ENCODE measurements at places on chromosomes 5 and 9. TPM values are rescaled to one million over a fixed set of nuclear protein-coding genes. Genes with fewer than 3 reads are reported as not detected.

Gene BASP1
- total RNA-seq = 276 TPM

Gene PTGDS
- total RNA-seq = 2.3 TPM

Gene NCS1
- total RNA-seq = 60.0 TPM

Gene CDC25C
- total RNA-seq = 1.1 TPM

Gene BRD8
- 28.0 TPM for total RNA-seq

Gene TRIM7
- total RNA-seq = 1.2 TPM

Gene BARHL1
- not detected for total RNA-seq

Gene PLPP6
- total RNA-seq = 7.0 TPM

Gene WDR38
- not detected for total RNA-seq

Gene SLC44A1
- 60.5 TPM for total RNA-seq

Gene PLEKHG4B
- total RNA-seq = not detected

Gene REEP5
- 54.1 TPM for total RNA-seq

Gene ACOT12
- total RNA-seq = 0.74 TPM

Gene TMEM215
- not detected for total RNA-seq

Gene PIP5K1B
- under 0.01 TPM for total RNA-seq

Gene PCDHB6
- 0.09 TPM for total RNA-seq

Gene BHMT2
- 3.4 TPM for total RNA-seq

Gene DENND4C
- 43.4 TPM for total RNA-seq

Gene ZFYVE16
- total RNA-seq = 26.5 TPM

Gene FSD1L
- total RNA-seq = 3.0 TPM

Gene PRRX2
- 23.2 TPM for total RNA-seq

Gene PTGR1
- total RNA-seq = 115 TPM

Gene FOXD4L4
- total RNA-seq = 0.14 TPM

Gene DMRT3
- total RNA-seq = not detected

Gene CTXN3
- total RNA-seq = not detected

Gene TRIM52
- total RNA-seq = 5.2 TPM

Gene RGP1
- total RNA-seq = 10.2 TPM

Gene PCDHGA4
- total RNA-seq = 4.5 TPM

Gene ADGRD2
- not detected for total RNA-seq

Gene PALM2AKAP2
- total RNA-seq = 9.7 TPM

Gene AHRR
- total RNA-seq = 27.0 TPM

Gene PTBP3
- total RNA-seq = 13.0 TPM

Gene LRRTM2
- 0.57 TPM for total RNA-seq

Gene PRDM9
- not detected for total RNA-seq

Gene LMBRD2
- 22.6 TPM for total RNA-seq

Measured in smooth muscle cell of bladder (primary cell).